ENCODE measurements at places on chromosomes 4 and X. TPM values are rescaled to one million over a fixed set of nuclear protein-coding genes. Genes with fewer than 3 reads are reported as not detected.

The EDA gene
- total RNA-seq: under 0.01 TPM

DNA sequence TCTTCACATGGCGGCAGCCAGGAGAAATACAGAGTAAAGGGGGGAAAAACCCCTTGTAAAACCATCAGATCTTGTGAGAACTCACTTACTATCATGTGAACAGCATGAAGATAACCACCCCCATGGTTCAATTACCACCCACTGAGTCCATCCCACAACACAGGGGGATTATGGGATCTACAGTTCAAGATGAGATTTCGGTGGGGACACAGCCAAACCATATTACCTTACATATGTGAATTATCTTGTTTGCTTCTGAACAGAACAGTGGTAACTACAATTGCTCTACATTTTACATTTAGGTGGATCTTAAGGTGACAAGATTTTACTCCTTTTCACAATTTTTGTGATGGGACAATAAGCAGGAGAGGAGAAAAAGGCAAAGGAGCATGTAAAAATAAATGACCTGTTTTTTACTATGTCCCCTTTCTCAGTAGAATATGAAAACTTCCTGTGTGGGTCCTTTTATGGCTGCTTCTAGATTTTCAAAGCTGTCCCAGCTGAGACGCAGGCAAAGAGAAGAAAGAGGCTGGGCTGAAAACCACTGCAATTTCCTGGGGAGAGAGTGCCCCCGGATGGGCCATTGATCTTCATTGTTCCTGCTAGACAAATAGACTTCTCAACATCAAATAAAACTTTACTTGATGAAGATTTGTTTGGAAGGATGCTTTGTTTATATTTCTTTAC, 45.9 kb upstream of the PGM2 start:
- no peak for DNase-seq
- H3K36me3 ChIP-seq: no peaks in the 10 kb centered on the region
- H3K4me3 ChIP-seq: no peak overlapping the region
- peaks cover 22% of the 10 kb centered on the region for H3K27me3 ChIP-seq
- H3K4me1 ChIP-seq: no peaks in the 10 kb centered on the region

- no peak overlapping the region for H3K4me3 ChIP-seq
- no peaks in the 10 kb centered on the region for H3K4me1 ChIP-seq
Observed at GRCh38 chrX:70664726-70665125, 220.1 kb downstream of the DLG3 start.

GRCh38 chrX:117641913-117642656, 474.5 kb downstream of the KLHL13 start:
- no peak overlapping the region for H3K27ac ChIP-seq
- H3K4me1 ChIP-seq: no peaks in the 10 kb centered on the region
- H3K27me3 ChIP-seq: no peaks in the 10 kb centered on the region
- no peak overlapping the region for H3K4me3 ChIP-seq

GRCh38 chr4:167939863-167940616, 152.3 kb upstream of the ANXA10 start:
- no peak for DNase-seq
- no peaks in the 10 kb centered on the region for H3K36me3 ChIP-seq
- H3K27ac ChIP-seq: no peak overlapping the region
- no peaks in the 10 kb centered on the region for H3K4me1 ChIP-seq
- no peaks in the 10 kb centered on the region for H3K27me3 ChIP-seq

Data from IMR-90 (cell line).